ENCODE measurements at places on chromosomes 6 and 20.
A peak's percentile ranks its signal among the peaks of the same experiment; 100 is the strongest.

- DNase-seq, result no peak
Observed at GRCh38 chr6:44733868-44734267, 346.4 kb downstream of the CDC5L start.

DNA sequence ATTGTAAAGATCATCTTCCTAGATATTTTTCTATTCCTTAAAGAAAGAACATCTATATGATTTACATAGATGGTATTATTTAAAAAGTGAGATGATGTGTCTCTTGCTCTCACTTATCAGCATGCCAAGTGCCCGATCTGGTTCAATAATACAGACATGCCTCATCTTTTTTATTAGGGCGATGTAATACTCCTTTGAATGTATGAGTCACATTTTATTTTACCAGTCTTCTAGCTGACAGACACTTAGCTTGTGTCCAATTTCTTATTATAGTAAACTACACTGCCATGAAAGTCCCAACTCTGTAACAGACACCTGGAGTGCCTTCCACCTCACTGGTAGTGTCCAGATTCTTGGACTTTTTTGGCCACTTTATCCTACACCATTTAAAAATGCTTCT lies 586.6 kb upstream of the BTBD3 start:
- DNase-seq, result no peak

DNA sequence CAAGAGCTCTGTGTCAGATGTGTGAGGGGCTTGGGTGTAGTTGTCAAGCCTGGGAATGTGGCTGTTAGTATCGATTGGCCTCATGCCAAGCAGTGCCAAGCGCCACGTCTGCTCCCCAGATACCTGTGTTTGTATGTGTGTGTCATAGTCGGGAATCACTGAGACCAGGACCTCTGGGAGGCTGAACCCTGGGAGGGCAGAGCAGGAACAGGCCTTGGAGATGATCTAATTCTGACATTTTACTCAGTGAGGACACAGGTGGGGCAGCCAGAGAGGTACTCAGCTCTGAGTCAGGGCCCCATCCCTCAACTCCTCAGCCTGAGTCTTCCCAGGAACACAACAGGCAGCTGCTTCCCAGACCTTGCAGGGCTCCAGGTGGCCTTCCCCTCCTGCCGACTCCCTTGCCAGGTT lies 51.2 kb upstream of the FANCE start:
- DNase-seq, result no peak

- peak; percentile 78 for DNase-seq
Observed at GRCh38 chr20:17895641-17896171, 72.9 kb downstream of the SNX5 start.

DNA sequence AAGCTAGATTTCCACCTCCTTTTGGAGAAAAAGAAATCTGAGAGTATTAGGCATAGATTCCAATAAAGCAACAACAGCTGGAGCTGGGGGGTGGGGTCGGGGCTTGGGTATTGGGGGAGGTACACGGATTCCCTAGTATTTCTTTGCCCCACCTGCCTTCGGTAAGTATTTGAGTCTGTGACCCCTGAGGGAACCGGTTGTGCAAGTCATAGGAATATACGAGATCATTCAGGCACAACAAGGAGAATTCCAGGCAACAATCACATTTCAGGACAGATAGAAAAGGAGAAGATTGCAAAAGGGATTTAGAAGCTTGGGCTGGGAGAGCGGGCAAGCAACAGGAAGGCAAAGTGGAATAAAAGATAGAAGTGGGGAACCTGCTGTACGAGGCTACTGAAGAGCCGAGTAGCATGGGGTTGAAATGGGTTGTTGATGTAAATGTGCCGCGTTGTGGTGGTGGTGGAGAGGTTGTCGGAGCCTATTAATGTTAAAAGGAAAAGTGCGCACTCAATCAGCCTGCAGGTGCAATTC lies 148.9 kb downstream of the BCAS1 start:
- DNase-seq, result no peak

- peak; percentile 52 for DNase-seq
Observed at GRCh38 chr6:53199156-53199555, 50.5 kb upstream of the GCM1 start.

DNA sequence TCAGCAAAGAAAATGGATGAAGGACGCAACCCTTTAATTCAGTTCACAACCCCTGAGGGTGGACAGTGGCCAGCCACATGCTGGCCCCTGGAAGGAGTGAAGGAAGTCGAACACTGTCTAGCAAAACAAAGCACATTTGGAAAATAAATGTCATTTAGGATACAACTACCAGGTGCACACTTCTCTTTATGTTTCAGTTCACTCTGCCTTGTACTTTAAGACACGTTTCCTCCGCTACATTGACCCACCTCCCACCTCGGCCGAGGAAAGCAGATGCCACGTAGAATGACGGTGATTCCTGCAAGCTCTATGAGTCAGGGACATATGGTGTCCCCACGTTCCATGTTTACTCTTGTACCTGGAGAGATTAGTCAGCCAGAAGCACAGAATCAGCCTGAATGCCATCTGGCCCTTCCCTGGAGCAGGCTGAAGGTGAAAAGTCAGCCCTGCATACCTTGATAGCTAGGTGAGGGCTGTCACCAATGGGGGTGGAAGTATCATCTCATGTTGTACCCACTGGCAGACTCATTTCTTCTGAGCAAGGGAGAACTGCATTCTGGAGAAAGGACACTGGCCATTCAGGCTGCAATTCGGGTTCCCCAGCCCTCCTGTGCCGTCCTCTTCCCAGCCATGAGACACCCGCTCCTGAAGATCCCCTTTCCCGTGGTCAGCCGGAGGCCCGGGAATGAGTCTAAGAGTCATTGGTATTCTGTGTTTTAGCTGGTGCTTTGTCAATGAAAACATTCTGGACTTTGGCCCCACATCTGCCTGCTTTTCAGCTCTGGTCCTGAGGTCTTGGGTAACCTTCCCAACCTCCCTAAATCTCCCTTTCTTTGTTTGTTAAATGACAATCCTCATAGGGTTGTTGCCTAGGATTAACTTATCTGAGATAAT lies 60.6 kb downstream of the FOXA2 start:
- DNase-seq, result no peak

DNA sequence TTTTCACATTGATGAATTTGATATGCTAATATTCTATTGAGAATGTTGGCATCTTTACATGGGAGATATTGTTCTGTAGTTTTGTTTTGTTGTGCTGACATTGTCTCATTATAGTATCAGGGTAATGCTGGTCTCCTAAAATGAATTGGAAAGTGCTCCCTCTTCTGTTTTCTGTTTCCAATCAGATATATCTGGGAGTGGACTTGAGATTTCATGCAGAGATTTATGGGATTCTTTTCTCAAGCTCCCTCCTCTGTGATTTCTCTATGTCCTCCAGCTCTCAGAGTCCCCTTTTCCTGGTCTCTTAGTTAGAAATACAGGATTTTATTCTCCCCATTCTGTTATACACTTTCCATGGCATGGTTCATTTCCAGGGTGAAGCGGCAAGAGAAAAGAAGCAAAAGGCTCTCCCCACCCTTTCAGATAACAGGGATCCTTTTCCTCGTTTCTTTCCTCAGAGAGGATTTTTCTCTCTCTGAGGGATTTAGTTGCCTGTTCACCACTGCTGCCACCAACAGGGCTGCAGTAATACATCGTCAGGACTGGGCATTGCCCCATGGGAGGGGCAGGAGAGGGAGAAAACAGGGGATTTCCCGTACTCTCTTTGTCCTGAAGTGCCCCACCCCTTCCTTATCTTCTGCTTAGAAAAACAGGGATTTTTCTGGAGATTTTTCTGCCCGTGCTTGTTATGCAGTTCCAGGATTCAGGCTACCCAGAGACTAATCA lies 59.3 kb upstream of the STMND1 start:
- no peak for DNase-seq

DNA sequence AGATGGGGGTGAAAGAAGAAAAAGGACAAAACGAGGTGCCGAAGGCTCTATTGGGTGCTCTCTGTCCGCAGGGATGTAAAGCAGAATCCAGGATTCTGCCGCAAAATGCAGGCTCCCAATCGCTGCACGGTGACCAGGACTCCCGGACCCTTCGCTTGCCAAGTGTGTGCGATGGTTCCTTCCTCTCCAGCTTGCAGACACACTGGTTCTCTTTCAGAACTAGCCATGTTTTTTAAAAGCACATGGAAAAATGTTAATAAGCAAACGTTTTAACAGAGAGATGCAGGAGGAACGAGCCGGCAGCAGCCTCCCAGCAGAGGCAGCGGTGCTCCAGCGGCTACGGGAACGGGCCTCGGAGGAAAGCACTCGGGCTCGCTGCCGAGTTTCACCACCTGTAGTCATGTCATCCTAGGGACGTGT lies 59.6 kb downstream of the ZNF831 start:
- no peak for DNase-seq

- DNase-seq, result no peak
Observed at GRCh38 chr6:33206864-33207551, 1.3 kb upstream of the RING1 start.

All from GM13976 (cell line).